ENCODE measurements at places on chromosomes 4 and X.

- DNase-seq: no peak
Measured at GRCh38 chrX:105241056-105241455, 20.6 kb upstream of the TEX13A start.

GRCh38 chr4:186593587-186593973, 38.2 kb upstream of the MTNR1A start:
- DNase-seq: no peak

DNA sequence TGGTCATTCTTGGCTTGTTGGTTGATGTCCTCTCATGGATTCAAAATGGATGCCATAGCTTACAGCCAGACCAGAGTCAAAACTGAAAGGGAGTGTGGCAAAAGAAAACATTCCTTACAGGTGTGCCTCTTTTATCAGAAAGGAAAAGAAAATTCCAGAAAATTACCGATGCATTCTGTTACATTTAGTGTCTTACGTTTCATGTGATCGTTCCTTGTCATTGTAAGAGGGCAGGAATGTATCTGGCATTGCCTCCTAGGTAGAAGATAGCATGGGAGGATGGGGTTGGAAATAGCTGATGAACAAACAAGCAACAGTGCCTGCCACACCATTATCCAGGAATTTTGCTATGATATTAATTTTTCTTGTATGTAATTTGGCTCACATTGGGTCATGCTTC, 13.1 kb downstream of the GRXCR1 start:
- no peak for DNase-seq

GRCh38 chrX:1443496-1444075, 9.1 kb downstream of the ASMTL start:
- DNase-seq: no peak

DNA sequence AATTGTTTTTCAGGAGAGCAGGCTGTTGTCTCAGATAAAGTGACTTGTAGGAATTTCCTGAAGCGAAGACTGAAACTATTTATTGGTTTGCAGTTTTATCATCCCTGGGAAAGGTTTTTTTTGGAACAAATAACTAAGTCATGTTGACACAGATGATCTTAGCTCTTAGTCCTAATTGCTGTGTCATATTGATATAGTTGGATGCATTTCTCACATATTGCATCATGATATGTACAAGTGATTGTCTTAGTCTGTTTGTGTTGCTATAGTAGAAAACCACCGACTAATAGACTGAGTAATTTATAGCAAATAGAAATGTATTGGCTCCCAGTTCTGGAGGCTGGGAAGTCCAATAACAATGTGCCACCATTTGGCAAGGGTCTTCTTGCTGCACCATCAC, 397.5 kb upstream of the PPP1R2C start:
- DNase-seq: no peak

- no peak for DNase-seq
Measured at GRCh38 chr4:16609170-16609758, 289.2 kb downstream of the LDB2 start.

- no peak for DNase-seq
Measured at GRCh38 chr4:108215055-108215454, 46.3 kb upstream of the LEF1 start.

GRCh38 chrX:41664908-41665307, 23.9 kb upstream of the GPR34 start:
- no peak for DNase-seq

DNA sequence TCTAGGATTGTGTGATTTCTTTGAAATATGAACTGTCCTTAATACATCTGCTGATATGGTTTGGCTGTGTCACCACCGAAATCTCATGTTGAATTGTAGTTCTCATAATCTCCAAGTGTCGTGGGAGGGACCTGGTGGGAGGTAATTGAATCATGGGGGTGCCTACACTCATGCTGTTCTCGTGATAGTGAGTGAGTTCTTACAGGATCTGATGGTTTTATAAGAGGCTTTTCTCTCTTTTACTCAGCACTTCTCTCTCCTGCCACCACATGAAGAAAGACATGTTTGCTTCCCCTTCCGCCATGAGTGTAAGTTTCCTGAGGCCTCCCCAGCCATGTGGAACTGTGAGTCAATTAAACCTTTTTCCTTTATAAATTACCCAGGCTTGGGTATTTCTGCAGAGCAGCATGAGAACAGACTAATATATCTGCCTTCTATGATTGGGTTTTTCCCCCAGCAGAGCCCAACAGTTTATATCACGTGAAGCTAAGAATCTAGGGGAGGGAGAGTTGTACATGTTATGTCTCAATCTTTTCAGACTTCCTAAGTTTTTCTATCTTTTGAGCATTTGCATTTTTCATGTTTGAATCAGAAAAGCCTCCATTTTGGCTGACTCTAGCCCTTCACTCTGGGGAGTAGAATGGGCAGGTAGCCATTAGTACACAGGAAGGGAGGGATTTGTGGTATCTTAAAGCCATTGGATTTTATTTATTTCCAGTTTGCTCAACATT, 58.9 kb downstream of the PLAC1 start:
- DNase-seq: no peak

GRCh38 chrX:134718105-134718965, 60.1 kb upstream of the PLAC1 start:
- no peak for DNase-seq

DNA sequence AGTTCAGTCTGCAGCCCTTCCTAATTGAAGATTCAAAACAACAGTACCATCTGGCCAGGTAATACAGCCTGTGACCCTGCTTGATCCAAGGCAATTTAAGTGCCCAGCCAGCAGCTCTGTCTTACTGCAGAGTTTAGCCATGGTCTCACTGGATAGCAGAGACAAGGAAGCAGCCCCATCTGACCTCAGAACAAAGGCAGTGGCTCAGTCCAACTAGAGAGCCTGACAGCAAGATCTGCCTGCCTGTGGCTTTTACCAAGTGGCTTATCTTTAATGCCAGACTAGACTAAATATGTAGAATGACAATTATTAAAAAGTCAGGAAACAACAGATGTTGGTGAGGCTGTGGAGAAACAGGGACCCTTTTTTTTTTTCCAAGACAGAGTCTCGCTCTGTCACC, 293.4 kb downstream of the DTHD1 start:
- DNase-seq: no peak

DNA sequence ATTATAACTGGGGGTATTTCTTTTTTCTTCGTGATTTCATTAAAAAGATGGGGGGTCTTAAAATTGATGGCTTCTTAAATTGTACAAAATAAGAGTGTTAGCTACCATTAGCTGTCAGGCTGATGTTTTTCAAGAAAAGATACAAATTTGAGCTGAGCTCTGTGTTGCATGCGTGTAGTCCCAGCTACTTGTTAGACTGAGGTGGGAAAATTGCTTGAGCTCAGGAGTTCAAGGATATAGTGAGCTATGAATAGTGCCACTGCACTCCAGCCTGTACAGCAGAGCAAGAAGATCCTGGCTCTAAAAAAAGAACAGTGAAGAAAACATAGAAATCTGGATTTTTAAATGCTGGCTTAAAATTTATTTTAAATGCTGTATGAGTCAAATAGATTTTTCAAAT, 13.0 kb downstream of the USO1 start:
- DNase-seq: no peak

GRCh38 chrX:17161991-17162390, 213.0 kb upstream of the NHS start:
- no peak for DNase-seq

DNA sequence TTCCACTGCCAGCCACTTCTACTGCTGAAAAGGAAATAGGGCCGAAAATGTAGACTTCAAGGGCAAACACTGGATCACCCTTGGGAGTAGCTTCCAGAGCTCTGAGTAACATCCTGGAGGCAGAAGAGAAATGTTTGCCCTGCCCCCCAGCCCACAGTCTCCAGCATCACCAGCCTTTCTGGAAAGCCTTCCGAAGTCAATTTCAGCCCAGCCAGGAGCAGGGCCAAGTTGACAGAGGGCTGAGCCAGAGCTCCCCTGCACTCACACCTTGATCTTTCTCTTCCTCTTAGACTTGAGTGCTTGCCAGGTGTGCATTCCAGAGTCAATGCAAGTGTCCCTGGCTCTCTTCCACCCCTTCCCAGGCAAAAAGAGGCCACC, 35.2 kb downstream of the SLC25A5 start:
- DNase-seq: no peak

Measured in stimulated activated CD8-positive, alpha-beta memory T cell treated with anti-CD3 and anti-CD28 coated beads, Interleukin-4, amount 100 ng/mL, for 4 hours (primary cell).